Activated naive CD8-positive, alpha-beta T cell treated with anti-CD3 and anti-CD28 coated beads for 36 hours (primary cell): ENCODE measurements at places on chromosomes 12 and 14. TPM values are rescaled to one million over a fixed set of nuclear protein-coding genes. Genes with fewer than 3 reads are reported as not detected.

RIMKLB gene
- total RNA-seq: 8.1 TPM

ITGB7 gene
- total RNA-seq: 105 TPM

SMCO2 gene
- not detected for total RNA-seq

SMARCD1 gene
- 65.8 TPM for total RNA-seq

CCDC198 gene
- not detected for total RNA-seq

LRRIQ1 gene
- not detected for total RNA-seq

NINJ2 gene
- 1.9 TPM for total RNA-seq

DNA sequence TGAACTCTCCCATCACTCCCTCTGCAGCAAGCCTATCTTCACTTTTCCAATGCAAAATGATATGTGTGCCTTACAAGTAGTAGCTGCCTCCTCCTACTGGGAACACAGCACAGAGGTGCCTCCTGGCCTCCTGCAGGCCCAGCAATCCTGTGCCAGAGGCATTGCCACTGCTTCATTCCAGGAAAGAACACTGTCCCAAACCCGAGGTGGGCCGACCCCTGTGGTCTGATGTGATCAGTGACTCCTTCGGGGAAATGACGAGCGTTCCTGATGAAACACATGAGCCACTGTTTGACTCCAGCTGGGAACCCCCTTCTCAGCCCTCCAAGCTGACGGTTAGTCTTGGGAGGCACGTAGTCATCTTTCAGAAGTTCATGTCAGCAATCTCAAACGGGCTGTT lies 19.5 kb downstream of the PSMC1 start:
- H3K4me1 ChIP-seq: peaks cover 21% of the 10 kb centered on the region
- no peak overlapping the region for H3K4me3 ChIP-seq
- H3K27me3 ChIP-seq: no peaks in the 10 kb centered on the region

DNA sequence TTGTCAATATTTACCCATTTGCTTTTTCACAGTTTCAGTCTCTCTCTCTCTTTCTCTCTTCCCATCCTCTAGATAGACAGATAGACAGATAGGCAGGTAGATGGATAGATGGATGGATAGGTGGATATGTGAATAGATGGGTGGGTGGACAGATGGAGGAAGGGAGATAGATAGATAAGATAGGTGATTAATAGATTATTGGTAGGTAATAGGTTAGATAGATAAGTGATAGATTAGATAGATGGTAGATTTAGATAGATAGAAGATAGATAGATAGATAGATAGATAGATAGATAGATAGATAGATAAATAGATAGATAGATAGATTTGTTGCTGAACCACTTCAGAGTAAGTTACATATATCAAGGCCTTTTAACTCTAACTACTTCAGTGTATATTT lies 148.2 kb downstream of the SLC15A4 start:
- DNase-seq: no peak
- H3K27me3 ChIP-seq: no peaks in the 10 kb centered on the region
- H3K4me1 ChIP-seq: no peaks in the 10 kb centered on the region
- no peaks in the 10 kb centered on the region for H3K36me3 ChIP-seq
- no peak overlapping the region for H3K27ac ChIP-seq

DNA sequence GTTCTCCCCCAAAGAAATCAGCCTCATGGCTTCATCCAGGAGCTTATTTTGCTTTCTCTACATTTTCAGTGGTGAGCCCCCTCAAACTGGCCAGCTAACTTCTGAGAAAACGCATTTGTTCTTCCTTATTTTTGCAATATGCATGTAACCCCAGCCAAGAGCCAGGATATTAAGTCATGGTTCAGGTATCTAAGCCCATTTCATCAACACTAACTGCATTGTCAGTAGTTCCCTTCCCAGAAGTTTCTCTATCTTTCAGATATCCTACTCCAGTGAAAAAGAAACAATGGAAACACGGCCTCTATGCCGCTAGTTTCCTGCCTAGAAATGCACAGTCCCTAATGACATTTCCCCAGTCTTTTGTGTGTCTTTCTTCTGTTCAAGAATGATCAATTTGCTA lies 102.8 kb upstream of the RASSF8 start:
- H3K36me3 ChIP-seq: no peaks in the 10 kb centered on the region
- no peaks in the 10 kb centered on the region for H3K27me3 ChIP-seq
- H3K4me3 ChIP-seq: no peak overlapping the region
- H3K4me1 ChIP-seq: peaks cover 5% of the 10 kb centered on the region
- no peak overlapping the region for H3K27ac ChIP-seq
- DNase-seq: no peak

DNA sequence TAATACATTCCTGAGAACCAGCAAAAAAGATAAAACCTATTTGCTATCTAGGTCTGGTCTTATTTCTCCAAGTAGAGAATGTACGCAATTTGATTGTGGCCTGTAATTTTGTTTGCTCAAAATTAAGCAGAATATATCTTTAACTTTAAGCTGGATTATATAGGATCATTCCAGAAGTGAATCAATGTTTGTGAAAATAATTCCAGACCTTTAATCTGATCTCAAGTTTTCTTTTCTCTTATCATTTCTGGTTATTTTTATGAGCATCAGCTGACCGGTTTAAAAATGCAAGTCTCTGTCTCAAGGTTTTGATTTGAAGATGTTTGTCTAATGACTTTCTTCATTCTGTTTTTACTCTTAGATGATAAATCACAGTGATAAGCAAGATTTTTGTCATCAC lies 997.9 kb upstream of the FLRT2 start:
- no peak for DNase-seq
- H3K4me3 ChIP-seq: no peak overlapping the region
- no peaks in the 10 kb centered on the region for H3K36me3 ChIP-seq
- H3K27ac ChIP-seq: no peak overlapping the region

DNA sequence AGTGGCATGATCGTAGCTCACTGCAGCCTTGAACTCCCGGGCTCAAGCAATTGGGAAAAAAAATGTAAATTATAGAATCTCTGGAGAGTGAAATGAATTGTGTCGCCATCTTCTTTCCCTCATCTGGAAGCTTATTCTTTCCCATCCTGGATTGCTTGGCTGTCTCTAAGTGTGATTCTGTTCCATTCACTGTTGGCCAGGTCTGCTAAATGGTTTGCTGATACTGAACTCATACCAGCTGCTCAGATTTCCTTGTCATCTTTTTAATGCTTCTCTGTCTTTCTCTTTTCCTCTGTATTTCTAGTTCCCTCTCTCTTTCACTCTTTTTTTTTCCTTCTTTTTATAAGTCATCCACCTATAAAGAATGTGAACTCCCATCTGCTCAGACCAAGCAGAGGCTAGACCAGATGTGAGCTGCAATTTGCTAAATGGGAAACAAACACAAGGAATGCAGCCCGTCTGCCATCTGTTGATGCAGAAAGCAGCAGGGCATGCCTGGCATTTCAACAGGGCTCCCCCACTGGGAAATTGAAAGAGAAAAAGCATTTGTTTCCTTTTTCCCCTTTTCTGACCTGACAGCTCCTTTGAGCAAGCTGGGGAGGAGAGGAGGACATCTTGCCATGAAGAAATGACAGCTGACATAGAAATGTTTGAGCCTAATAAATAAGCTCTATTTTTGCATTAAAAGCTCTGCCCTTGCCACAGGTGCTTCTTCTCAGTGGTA lies 1823.6 kb upstream of the FLRT2 start:
- H3K27me3 ChIP-seq: no peaks in the 10 kb centered on the region
- H3K4me1 ChIP-seq: no peaks in the 10 kb centered on the region
- no peak for DNase-seq
- no peaks in the 10 kb centered on the region for H3K36me3 ChIP-seq

DNA sequence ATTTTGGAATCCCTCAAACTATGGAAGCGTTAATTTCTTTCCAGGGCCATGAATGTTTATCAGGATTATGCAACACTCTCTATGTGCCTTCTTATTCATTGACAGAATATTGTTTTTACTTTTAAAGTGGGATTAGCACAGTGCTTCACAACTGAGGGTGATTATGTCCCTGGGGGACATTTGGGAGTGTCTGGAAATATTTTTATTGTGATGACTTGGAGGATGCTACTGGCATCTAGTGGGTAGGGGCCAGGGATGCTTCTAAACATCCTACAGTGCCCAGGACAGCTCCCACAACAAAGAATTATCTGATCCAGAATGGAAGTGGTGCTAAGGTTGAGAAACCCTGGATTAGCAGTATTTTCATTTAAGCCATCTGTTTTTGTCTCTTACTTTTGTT lies 338.5 kb upstream of the SOX5 start:
- H3K36me3 ChIP-seq: no peaks in the 10 kb centered on the region
- no peak overlapping the region for H3K4me3 ChIP-seq
- no peak overlapping the region for H3K27ac ChIP-seq

GRCh38 chr12:14275886-14276285 lies 89.6 kb upstream of the ATF7IP start:
- no peaks in the 10 kb centered on the region for H3K27me3 ChIP-seq
- H3K4me1 ChIP-seq: peaks cover 8% of the 10 kb centered on the region
- H3K4me3 ChIP-seq: no peak overlapping the region
- no peak overlapping the region for H3K27ac ChIP-seq
- H3K36me3 ChIP-seq: peaks cover 5% of the 10 kb centered on the region

DNA sequence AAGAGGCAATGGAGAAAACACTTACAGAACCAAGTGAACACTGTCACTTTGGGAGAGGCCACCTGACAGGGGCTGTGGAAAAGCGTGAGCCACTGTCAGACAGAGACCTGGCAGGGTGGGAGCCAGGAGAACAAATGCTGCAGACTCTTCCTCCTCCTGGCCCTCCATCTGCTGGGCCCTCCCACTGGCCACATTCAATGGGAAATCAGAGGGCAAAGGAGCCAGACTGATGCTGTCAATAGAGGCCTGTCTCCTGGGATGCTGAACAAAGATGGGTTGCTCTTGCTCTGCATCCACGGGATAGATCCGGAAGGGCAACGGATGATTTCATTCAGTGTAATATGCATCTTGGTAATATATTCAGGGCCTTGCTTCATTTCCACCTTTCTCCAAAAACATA lies 44.9 kb upstream of the BCAT1 start:
- DNase-seq: no peak
- H3K27me3 ChIP-seq: peaks cover 4% of the 10 kb centered on the region
- no peak overlapping the region for H3K4me3 ChIP-seq
- no peaks in the 10 kb centered on the region for H3K36me3 ChIP-seq
- H3K27ac ChIP-seq: no peak overlapping the region

GRCh38 chr12:124392271-124392666 lies 97.4 kb downstream of the RFLNA start:
- peaks cover 6% of the 10 kb centered on the region for H3K36me3 ChIP-seq
- H3K4me3 ChIP-seq: no peak overlapping the region
- H3K27me3 ChIP-seq: no peaks in the 10 kb centered on the region
- peaks cover 36% of the 10 kb centered on the region for H3K4me1 ChIP-seq

DNA sequence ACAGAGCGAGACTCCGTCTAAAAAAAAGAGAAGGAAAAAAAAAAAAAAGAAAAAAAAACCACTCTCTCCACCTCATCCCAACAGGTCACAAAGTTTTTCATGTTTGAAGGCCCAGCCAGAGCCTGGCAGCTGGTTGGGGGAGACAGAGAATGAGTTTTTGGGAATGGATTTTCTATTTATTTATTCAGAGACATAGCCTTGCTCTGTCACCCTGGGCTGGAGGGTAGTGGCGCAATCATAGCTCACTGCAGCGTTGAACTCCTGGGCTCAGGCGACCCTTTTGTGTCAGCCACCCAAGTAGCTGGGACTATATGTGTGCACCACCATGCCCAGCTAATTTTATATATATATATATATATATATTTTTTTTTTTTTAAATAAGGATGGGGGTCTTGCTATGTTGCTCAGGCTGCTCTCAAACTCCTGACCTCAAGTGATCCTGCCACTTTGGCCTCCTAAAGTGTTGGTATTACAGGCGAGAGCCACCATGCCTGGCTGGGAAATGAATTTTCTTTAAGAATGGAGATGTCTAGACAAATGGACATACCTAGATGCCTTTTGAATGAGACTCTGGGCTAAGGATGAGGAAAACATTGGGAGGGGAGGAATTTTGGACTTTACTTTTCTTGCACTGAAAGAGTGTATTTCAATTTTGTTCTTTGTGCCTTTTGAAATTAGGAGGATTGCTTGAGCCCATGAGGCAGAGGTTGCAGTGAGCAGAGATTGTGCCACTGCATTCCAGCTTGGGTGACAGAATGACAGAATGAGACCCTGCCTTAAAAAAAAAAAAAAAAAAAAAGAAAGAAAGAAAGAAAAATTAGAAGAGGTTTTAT lies 16.9 kb upstream of the PPP1R1A start:
- no peak overlapping the region for H3K4me3 ChIP-seq
- peaks cover 2% of the 10 kb centered on the region for H3K4me1 ChIP-seq
